NCI-H524 treated with DMSO at 0.1 percent for 48 hours (cell line): ENCODE measurements at places on chromosomes 12 and 14.

GRCh38 chr12:115451780-115452736, 768.1 kb upstream of the TBX3 start:
- peak; percentile 2 for DNase-seq

GRCh38 chr12:38691164-38691563, 214.2 kb downstream of the CPNE8 start:
- DNase-seq, result no peak

- no peak for DNase-seq
Measured at GRCh38 chr12:90254796-90255195, 546.2 kb upstream of the ATP2B1 start.

- peak; percentile 31 for DNase-seq
Measured at GRCh38 chr12:8018666-8019581, 13.6 kb upstream of the FOXJ2 start.

GRCh38 chr12:53660041-53660440, 15.8 kb downstream of the ATP5MC2 start:
- no peak for DNase-seq

DNA sequence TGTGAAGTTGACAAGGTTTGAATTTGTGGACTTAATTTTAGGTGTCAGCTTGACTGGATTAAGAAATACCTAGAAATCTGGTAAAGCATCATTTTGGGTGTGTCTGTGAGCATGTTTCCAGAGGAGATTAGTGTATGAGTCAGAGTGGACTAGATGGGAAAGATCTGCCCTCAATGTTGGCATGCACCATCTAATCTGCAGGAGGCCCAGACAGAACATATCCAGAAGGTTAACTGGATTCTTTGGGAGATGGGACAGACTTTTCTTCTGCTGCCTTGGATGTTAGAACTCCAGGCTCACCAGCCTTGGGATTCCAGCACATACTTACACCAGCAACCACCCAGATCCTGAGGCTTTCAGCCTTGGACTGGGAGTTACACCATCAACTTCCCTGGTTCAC, 14.1 kb downstream of the SGPP1 start:
- DNase-seq, result no peak

DNA sequence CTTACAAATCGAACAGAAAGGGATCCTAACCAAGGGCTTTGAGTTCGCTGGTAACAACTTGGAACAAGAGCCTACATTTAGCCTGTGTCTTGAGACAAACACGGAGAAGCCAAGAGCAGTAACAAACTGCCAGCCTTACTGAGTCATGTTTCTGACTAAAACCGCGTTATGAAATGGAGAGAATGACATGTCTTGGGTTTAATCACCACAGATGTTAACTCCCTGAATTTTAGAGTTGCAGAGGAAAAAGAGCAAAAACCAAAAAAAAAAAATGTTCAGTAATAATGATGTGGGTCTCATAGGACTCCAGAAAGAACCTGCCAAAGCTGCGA, 1.0 kb downstream of the BLTP3B start:
- no peak for DNase-seq

DNA sequence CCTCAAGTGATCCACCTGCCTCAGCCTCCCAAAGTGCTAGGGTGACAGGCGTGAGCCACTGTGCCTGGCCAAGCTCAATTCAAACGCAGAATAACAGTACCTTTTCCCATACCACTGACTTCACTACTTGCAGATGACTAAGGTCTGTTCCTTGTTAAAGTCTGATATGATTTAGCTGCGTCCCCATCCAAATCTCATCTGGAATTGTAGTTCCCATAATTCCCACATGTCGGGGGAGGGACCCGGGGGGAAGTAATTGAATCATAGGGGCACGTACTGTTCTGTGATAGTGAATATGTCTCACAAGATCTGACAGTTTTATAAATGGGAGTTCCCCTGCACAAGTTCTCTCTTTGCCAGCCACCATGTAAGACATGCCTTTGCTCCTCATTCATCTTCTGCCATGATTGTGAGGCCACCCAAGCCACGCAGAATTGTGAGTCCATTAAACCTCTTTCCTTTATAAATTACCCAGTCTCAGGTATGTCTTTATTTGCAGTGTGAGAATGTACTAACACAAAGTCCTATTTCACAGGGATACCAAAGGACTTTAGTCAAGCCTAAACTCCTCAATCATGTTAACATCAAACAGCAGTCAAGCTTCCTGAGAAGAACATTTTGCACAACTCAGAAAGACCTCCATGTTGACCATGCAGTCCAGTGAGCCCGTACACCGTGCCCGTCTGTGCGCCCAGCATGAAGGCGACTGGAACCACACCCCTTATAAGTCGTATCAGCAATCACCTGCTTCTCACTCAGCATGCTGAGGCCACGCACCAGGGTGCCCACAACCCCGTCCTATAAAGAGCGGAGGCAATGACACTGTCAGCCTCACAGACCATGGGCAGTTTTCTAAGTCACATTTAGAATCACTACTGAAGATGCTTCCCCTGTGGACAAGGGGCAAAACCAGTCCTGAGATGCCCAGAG, 36.9 kb downstream of the FOXN3 start:
- DNase-seq, result no peak

- DNase-seq, result no peak
Measured at GRCh38 chr12:53805791-53806190, 54.0 kb upstream of the CISTR start.

DNA sequence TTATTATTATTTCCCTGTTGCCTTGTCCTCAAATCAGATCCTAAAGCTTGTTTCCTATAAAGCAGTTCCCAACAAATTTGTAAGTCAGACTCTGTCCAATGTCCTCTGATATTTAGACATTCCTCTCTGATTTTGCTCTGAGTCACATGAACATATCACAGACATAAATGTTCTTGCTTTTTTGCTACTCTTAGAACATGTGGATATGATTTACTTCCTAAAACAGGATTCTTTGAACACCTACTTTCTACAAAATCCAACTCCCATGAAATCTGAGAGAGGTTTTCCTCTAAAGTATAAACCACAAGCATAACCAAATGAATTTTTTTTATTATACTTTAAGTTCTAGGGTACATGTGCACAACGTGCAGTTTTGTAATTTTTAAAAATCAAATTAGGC, 181.3 kb upstream of the SLC38A2 start:
- DNase-seq, result no peak

- no peak for DNase-seq
Measured at GRCh38 chr14:20618271-20618749, 23.2 kb downstream of the OR6S1 start.

- DNase-seq, result no peak
Measured at GRCh38 chr12:91094032-91094662, 17.1 kb downstream of the LUM start.

DNA sequence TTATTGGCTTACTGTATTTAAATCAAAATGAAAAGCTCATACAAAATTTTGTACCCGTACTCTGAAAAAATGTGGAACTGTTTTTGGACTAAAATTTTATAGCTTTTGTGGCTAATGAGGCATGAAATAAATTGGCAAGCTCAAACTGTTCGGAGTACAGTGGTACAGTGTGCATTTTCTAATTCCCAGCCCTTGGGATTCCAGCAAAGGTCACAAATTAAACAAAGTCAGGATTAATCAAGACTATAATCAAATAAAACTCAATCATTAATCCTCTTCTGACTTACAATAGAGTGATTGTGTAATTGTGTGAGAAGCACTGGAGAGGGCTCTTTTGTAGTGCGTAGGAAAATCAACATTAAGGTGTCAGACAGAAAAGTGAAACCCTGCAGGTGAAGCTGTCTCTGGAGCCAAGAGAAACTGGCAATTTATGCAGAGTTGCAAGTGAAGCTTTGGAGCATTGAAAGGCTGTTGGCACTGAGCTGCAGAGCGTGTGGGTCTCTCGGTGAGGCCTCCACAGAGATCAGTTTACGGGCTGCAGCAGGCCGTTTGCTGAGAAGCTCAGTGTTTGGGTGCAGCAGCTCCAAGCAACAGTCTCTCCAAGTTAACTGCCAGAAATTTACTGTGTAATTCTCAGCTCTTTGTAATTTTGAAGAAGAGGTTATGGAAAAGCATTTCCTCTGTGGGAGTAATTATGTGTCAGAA, 275.9 kb downstream of the FBXL14 start:
- DNase-seq, result no peak

DNA sequence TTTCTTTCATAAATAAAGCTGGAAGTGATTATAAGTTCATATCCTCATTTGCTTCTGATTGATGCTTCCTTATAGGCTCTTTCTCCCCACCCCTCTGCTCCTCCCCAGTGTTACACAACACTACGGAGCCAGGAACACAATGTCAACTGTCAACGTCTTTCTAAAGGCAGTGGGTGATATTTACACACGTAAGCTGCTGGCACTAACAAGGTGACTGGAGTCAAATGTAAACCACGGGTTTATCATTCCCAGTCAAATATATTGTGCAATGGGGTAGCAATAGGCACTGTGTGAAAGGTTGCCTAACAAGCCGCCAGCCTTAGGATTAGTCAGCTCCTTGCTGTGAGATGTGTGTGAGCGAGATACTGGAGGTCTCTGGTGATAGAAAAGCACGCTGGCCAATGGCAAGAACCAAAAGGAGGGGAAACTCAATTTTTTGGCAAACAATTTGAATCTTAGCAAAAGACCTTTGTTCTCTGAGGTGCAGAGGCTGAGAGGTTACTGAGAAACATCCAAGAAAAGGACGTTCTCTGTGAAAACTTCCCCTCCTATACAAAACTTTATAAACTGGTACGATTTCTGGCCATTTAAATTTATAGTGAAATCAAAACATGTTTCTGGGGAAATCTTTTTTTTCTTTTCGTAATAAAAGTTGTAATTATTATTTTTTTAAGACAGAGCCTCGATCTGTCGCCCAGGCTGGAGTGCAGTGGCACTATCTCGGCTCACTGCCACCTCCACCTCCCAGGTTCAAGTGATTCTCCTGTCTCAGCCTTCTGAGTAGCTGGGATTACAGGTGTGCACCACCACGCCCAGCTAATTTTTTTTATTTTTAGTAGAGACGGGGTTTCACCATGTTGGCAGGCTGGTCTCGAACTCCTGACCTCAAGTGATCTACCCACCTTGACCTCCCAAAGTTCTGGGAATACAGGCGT, 22.3 kb upstream of the HECTD1 start:
- no peak for DNase-seq

DNA sequence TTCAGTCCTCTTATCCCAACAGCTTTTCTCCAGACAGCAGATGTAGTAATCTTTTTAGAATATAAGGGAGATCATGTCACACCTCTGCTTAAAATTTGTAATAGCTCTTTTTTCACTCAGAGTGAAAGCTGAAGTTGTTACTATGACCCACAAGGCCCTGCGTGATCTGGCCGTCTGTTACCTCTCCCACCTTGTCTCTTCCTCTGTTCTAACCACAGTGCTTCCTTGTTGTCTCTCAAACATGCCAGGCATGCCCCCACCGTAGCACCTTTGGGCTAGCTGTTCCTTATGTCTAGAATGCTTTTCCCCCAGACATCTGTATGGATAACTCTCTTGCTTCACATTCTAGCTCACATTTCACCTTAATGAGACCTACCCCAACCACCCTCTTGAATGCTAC, 6.5 kb downstream of the NECAP1 start:
- DNase-seq, result no peak

GRCh38 chr14:65095633-65096205, 6.6 kb downstream of the MAX start:
- DNase-seq, result no peak

DNA sequence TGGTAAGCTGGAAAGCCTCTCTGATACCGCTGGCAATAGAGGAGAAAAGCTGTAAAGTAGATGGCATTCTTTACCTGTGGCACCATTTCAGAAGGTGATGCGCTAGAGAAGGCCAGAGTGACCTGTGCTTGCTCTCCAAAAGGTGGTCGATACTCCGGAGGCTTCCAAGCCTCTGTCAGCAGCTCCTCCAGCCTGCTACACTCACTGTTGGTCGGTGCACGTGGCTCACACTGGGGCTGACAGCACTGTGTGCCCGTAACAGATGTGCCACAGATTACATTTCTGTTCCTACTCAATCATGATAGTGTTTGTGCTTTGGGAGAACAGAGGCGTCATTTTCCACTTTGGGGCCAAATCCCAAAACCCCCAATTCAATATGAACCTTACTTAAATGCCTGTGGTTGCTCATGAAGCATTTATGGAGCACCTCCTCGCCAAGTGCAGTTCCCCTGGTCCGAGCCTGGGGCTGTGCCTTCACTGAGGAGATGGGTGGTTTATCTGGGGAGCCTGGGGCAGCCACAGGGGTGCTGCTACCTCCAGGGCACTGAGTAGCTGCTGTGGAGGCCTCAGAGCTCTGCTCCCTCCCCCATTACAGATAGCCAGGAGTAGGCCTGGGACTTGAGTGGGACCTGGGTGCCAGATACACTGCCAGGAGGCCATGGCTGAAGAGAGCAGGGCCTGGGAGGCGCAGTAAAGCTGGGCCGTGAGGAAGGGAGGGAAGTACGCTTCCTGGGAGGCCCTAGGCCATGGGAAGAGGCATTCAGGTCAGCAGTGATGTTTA, 26.8 kb downstream of the CCNK start:
- DNase-seq, result no peak

DNA sequence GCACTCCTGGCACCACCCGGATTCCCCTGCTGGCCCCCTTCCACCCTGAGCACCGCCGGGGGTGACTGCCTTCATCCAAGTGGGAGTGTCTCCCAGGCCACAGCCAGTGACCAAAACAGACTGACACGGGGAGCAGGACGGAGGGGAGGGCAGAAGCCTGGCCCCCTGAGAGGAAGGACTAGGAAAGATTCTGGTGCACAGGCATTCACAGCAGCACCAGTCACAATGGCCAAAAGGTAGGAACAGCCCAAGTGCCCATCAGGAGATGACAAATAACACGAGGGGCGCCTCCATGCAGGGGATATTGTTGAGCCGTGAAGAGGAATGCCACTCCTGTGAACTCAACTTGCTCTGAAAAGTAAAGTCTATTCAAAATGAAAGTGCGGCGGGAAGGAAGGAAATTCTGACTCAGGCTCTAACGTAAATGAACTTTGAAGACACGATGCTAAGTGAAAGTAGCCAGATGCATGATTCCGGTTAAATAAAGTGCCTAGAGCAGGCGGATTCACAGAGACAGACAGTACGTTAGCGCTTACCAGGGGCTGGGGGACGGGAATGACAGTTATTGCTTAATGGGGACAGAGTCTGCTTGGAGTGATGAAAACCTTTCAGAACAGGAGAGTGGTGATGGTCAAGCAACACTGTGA, 146.1 kb upstream of the NCOR2 start:
- DNase-seq, result no peak

- no peak for DNase-seq
Measured at GRCh38 chr12:100936661-100937060, 142.1 kb downstream of the ANO4 start.

GRCh38 chr12:80792861-80793260, 76.1 kb downstream of the MYF5 start:
- no peak for DNase-seq

DNA sequence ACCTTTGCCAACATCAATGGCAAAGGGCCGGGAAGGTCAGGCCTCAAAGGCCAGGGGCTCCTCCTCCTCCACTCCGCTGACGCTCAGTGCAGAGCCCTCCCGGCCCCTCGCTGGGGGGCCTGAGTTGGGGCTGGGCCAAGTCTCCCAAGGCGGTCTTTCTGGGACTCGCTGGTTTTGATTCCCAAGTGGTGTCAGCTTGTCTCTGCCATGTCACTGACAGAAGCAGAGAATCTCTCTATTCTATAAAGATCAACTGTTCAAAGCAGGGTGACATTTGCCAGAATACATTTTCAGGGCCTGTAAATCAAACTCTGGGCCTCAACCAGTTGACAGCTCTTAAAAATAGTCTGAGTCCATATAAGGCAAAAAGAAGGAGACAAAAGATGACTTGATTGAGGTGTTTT, 75.9 kb downstream of the CCDC88C start:
- no peak for DNase-seq
